GM23248 (cell line): ENCODE measurements at places on chromosomes 5 and 9.

GRCh38 chr9:74771262-74771585, 116.5 kb downstream of the TRPM6 start:
- no peak for DNase-seq

DNA sequence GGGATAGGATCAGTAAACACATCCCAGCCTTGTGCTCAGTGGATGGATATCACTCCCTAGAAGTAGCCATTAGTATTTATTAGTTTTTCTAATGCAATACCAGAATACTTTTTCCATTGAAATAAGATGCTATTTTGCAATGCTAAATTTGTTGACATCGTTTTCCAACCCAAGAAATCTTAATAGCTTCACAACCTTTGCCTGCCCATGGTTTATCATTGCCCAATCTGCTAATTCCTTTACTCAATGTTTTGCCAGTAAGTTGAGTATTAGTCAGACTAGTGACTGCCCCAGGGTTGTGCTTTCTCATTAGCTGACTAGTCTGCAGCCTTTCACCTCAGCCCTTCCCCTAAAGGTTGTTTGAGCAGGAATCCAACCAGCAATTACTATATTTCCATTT, 62.9 kb downstream of the NREP start:
- peak; percentile 91 for DNase-seq

DNA sequence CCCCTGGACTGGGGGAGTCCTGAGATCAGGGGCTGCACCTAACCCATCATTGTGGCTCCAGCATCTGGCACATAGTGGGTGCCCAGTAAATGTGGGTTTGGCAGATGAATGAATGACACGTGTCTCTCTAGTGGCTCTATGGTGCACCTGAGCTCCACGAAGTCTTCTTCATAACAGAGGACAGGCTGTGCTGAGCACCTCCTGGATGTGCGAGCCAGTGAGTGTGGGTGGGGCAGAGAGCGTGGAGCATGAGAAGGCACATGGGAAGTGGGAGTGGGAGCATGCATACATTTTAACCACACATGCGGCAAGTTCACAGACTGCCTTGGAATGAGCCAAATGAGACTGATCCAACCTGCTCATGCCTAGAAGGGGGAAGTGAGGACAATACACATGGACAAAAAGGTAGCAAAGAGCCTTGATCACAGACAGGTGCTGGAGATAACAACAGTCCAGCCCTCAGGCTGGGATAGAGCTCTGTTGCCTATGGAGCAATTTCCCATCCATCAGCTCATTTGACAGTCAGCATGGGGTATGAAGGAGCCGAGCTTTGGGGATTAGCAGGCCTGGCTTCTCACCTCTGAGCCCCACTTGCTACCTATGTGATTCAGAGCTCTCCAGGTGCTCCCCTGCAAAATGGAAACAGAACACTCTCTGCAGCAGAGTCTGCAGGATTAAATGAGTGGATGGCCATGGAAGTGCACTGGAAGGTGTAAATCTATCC, 76.2 kb upstream of the TBC1D2 start:
- peak; percentile 23 for DNase-seq

DNA sequence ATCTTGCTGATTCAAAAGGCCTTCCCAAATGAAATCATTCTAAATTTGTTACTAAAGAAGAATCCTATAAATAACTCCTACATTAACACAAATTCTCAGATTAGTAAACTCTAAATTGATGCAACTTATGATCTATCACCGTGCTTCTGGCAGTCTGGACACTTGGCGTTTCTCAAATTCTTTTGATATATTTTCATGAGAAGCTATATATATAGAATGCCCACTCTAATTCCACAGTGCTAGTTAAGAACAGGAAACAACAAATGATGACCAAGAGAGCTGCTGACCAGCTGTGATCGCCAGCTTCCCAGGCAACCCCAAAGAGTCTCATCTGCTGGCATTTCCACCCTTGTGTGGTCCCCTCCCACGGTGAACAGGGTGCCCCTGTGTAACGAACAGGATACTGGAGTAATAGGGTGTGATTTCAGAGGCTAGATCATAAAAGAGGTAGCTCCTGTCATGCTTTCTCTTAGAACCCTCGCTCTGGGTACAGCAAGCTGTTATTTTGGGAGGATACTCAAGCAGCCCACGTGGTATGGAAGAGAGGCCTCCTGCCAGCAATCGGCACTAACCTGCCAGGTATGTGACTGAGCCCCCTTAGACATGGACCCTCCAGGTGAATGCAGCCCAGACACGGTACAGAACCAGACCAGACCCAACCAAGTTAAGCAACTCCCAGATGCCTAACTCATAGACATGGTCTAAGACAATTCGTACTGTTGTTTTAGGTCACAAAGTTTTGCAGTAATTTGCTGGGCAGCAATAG, 64.7 kb downstream of the CDC14B start:
- DNase-seq = peak; percentile 86

GRCh38 chr5:145237843-145238242, 597.3 kb downstream of the PRELID2 start:
- DNase-seq = peak; percentile 66

DNA sequence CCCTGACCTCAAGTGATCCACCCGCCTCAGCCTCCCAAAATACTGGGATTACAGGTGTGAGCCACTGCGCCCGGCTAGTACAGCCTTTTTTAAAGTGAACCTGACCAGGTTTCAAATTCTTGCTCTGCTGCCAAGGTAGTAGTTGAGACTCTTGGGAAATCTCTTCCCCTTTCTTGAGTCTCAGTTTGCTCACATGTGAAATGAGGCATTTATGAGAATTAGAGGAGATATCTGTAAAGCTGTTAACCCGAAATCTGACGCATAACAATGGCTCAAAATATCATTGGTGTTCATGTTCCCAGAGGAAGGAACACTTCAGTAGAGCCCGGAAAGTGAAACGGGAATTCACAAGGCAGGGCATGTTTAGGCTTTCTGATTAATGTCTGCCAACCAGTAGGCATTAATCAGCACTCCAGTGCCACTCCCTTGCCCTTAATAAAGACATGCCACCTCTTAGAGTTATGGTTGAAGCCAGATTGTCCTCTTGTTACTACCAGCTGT, 1.5 kb downstream of the ARPC5L start:
- DNase-seq = no peak

GRCh38 chr5:9009931-9010651, 535.8 kb downstream of the SEMA5A start:
- peak; percentile 48 for DNase-seq

DNA sequence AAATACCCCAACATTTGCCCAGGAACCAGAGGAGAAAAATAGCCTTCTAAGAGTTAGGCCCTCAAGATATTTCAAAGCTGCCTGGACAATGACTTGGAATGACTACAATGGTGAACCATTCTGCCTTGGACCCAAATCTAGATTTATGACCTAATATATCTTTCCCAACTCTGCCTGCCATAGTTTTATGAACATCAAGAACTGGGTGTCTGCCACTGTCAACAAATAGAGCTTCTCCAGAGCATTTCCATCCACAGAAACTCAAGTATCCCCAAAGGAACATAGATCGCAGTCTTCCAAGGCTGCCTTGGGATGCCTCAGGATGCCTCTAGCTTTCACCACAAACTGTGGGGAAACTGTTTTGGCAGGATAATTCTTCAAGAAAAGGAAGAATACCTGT, 48.2 kb upstream of the NFIB start:
- peak; percentile 75 for DNase-seq

- DNase-seq = no peak
Measured at GRCh38 chr5:63822614-63823013, 139.6 kb downstream of the HTR1A start.

GRCh38 chr9:110753731-110754231, 85.2 kb downstream of the MUSK start:
- peak; percentile 74 for DNase-seq

DNA sequence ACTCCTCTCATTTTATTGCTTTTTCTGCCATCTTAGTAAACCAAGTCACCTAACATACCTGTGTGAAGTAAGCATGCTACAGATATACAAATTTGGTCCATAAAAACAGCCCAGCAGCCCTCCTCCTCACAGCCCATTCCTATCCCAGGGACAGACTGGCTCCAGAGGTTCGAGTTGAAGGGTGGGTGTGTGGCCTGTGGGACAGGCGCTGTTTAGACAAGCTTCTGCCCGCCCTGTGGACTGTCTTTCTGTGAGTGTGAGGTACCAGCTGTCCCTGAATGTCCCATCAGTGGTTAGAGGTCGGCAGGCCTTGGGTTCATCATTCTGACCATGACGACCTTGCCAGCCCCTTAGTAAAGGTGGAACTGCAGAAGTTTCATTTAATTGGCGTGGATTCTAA, 82.0 kb downstream of the WNK2 start:
- no peak for DNase-seq

DNA sequence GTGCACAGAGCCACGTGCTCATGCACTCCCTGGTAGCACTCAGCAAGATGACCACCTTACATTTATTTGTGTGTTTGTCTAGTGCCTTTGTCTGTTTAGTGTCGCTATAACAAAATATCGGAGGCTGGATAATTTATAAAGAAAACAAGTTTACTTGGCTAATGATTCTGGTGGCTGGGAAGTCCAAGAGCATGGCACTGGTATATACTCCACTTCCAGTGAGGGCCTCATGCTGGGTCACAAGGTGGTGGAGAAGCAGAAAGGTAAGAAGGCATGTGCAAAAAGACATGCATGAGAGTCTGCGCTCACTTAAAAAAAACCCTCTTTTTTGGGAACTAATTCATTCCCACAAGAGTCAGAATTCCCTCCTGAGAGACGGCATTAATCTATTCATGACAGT, 52.5 kb upstream of the BOD1 start:
- DNase-seq = no peak

DNA sequence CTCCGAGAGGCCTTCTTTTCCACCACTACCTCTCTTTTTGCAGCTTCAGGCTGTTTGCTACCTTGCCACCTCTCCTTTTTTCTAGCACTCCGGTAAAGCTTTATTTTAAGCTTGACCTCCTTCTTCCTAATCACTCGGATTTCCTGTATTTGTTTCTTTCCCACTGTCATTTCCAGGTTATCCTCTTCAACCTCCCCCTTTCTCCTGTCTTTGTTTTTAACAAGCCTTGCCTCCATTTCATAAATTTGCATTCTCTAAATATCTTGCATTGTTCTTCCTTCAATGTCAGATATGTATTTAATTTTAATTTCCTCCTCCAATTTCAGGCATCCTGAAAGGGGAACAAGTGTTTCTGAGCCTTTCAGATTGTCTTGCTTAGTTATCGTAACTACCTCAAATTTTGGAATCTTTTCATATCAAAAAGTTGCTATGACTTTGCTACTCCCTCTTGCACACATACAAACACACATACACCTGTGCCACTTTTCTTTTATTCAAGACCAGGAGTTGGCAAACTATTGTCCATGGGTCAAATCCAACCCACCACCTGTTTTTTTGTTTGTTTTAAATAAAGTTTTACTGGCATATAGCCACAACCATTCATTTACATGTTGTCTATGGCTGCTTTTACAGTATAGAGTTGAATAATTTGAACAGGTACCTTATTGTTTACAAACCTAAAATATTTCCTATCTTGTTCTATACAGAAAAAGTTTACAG, 22.7 kb downstream of the DPYSL3 start:
- no peak for DNase-seq

- DNase-seq = peak; percentile 58
Measured at GRCh38 chr5:8500426-8500825, 631.5 kb downstream of the MTRR start.

GRCh38 chr5:94746731-94747124, 128.3 kb downstream of the SLF1 start:
- no peak for DNase-seq

- no peak for DNase-seq
Measured at GRCh38 chr9:89811886-89812450, 207.2 kb downstream of the GADD45G start.

DNA sequence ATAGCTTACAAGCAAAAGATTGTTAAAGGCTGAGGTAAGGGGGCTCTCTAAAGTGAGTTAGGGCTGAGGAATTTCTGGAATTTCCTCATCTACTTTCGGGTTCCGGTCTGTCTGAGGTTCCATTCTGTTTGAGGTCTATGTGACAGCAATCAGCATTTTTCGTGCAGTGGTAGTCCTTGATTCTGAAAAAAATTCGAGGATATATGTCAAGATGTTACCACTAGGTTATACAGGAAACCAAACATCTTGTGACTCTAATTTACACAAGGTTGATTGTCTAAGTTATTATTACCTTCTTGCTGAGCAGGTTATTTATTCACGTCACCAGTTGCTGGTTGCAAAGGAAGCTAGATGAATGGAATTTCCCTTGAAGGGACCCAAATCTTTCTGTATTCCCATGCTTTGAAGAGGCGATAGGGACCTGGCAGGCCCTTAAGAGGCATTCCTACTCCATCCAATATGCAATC, 35.2 kb downstream of the RLN2 start:
- DNase-seq = peak; percentile 19

GRCh38 chr9:73138516-73138915, 13.1 kb upstream of the ANXA1 start:
- DNase-seq = no peak

GRCh38 chr5:71697967-71698366, 21.1 kb upstream of the CARTPT start:
- DNase-seq = no peak

GRCh38 chr9:107337676-107338590, 54.9 kb downstream of the RAD23B start:
- DNase-seq = peak; percentile 67

GRCh38 chr5:23103566-23103965, 250.4 kb upstream of the CDH12 start:
- no peak for DNase-seq

DNA sequence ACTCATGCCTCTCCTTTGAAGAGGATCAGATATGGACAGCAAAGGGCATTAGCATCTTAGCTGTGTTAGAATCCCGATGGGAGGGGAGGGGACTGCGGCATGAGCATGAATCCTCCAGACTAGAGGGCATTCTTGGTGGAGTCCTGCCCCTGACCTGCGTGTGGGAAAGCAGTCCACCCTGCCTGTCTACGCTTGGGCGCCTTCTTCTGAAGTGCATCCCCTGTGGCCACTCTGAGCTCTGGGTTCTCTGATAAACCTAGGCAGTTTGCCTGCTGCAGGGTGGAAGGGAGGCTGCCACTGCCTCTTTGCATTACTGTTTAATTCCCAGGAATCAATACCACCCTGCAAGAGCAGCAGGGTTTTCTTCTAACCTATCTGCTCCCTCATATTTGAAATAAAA, 169.3 kb downstream of the INSYN2B start:
- DNase-seq = no peak

GRCh38 chr5:142736247-142736632, 33.9 kb upstream of the ARHGAP26 start:
- no peak for DNase-seq

GRCh38 chr5:153445875-153446579, 44.4 kb upstream of the GRIA1 start:
- peak; percentile 10 for DNase-seq

GRCh38 chr9:113868501-113868900, 7.6 kb upstream of the ZNF618 start:
- no peak for DNase-seq

- no peak for DNase-seq
Measured at GRCh38 chr5:132013006-132013689, 1.7 kb upstream of the ACSL6 start.
